T-helper 1 cell (primary cell): ENCODE measurements at places on chromosomes 1 and 21.

DNA sequence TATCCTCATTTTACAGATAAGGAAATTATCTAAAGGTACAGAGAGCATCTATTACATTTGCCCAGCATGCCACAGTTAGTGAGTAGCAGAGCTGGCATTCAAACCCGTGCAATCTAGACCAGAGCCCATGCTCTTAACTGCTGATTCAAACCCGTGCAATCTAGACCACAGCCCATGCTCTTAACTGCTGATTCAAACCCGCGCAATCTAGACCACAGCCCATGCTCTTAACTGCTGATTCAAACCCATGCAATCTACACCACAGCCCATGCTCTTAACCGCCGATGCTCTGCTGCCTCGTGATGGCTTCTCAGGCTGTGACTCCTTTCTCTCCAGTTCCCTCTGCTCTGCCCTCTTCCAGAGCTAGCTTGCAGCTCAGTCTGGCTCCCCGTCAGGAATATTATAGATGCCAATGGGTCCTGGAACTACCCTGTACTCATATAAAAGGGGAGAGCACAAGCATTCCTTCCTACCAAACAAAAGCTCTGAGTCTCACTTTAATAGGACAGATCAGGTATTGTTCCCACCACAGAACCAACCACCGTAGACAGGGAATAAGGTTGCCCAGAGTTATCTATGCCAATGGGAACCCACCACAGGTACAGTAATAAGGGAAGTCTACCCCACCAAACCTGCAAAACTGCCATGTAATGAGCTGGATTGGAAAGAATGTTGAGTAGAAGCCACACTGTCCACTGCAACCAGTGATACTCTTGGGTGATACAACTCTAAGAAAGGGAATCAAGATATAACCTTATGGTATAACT, 78.4 kb downstream of the SMYD3 start:
- DNase-seq, result no peak

DNA sequence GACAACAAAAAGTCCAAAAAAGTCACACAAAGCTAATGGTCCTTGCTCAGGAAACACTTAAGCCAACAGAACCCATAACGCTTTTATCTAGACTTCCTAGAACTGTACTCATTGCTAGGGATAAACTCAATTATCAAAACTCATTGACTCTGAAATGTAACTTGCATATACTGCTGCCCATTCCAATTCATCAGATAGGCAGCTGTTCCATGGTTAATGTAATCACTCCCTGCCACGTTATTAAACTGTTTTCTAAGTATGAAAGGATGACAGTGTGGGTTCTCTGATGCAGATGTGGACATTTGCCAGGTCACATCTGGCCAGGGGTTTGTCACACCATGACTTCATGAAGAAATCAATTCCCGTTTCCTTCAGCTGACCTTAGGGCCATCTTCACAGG, 30.3 kb upstream of the DNAJC11 start:
- DNase-seq, result no peak

DNA sequence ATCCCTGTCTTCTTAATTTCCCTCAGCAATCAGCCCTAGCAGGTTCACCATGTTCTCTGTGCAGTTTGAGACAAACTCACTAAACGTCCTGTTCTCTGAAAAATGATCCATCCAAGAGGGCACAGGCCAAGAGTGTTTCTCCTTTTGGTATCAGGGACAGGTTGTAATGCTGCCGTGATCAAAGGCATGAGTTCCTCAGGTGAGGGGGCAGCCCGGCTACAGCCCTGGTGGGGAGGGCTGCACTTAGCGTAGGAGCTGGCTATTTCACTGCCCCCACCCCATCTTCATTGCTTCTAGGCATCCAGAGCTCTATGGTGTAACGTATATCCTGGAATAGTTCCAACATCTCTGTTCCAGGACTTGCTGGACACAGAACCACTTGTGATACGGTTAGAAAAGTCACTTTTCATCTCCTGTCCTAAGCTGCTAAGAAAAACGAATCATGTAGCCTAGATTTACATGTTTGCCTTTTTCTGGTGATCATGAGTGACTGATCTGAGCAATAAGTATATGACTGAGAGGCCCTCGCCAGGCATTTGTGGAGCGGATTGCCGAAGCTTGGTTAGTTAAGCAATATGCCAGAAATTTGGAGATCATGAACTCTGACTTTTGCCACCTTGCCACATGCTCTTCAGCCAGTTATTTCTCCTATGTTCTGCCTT, 41.1 kb upstream of the SRP9 start:
- no peak for DNase-seq

GRCh38 chr21:26982767-26983166, 15.9 kb upstream of the ADAMTS5 start:
- no peak for DNase-seq

- DNase-seq, result no peak
These were observed 126.5 kb downstream of the ADSS2 start for GRCh38 chr1:244325056-244325758.

DNA sequence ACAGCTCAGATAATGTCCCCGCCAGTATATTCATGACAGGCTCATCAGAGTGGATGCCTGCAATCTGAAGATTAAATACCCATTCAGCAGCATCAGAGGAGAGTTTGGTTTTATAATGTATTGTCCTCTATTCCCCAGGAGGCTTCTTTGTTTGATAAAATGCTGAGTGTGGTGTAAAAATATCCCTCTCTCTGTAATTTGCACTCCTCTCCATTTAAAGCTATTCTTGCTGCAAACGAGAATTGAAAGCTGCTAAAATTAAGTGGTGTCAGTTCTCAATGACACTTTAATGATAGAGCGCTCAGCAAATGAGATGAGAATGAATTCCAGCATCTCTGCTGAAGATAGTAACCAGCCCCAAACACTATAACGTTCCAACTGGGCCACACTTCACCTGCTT, 205.7 kb upstream of the RRP15 start:
- no peak for DNase-seq

- no peak for DNase-seq
These were observed 13.9 kb downstream of the BTBD19 start for GRCh38 chr1:44822131-44822701.

DNA sequence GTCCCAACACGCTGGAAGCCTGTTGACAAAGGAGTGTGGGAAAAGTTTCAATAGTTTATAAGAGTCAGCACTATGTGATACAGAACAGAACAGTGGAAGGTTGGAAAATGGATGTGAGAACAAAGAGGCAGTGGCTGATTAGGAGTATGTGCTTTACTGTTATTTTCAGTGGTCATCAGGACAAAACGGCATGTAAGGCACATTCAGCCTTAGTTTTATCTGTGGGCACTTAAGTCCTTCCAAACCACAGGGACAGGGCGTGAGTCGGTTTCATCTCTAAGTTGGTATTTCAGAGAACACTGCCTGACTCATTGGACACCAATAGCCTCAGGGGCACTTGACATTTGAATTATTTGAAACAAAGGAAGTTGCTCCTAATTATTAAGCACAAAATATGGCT, 306.9 kb downstream of the ASTN1 start:
- no peak for DNase-seq

DNA sequence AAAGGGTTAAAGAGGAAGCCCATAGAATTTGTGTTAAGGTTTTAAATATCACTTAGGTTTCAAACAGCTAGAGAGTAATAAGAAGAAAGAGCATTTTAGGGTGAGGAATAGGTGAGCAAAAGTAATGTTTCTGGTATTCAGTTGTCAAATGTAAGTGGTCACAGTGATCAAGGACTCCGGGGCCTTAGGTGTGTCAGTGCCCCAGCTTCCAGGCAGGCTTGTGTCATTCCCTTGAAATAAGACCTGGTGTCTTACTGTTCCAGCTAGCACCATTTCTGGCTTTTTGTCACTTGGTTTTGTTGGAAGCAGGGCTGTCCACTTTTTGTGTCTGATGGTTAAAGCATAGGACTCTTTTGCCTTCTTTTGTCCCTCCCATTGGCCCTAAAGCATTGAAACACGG, 69.6 kb downstream of the DYRK1A start:
- no peak for DNase-seq

- DNase-seq, result no peak
These were observed 122.3 kb downstream of the ESRRG start for GRCh38 chr1:216600730-216601609.

GRCh38 chr1:12529640-12530174, 88.3 kb downstream of the DHRS3 start:
- no peak for DNase-seq

GRCh38 chr1:26067432-26067911, at the start of gene TRIM63:
Gene TRIM63 (minus strand): TSS chr1:26067630. CDS start chr1:26067494, 136 bp downstream.
- DNase-seq, result no peak

DNA sequence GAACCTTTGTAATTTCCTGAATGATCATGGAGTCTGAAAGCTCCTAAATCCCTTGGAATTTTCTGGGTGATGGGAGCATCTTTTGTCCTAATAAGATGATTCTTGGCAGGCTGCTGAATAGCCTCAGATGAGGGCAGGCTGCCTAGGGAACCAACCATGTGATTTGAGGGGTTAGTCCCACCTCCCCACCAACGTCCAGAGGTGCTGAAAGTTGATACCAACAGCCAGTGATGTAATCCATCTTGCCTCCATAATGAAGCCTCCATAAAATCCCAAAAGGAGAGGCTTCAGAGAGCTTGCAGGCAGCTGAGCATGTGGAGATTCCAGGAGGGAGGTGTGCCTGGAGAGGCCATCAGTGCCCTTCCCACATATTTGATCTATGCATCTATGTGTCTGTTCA, 43.7 kb downstream of the GTF2B start:
- DNase-seq, result no peak

DNA sequence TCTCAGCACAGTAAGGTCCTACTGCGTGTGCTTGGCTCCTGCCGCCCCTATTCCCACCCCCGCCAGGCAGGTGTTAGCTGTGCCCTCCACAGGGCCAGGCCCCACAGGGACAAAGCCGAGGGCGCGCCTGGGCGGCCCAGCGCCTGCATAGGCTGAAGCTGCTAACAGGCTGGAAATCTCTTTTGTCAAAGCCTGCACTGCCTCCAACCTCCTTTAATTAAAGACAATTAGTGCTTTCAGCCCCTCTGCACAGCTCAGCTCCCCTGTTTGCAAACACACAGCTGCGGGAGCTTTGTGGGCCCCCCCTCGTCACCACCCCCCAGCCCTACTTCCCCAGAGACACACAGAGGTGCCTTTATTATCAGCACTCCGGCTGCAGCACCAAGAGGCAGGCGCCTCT, 95.9 kb downstream of the EPHB2 start:
- DNase-seq, result no peak

- DNase-seq, result no peak
These were observed 11.3 kb downstream of the MFAP2 start for GRCh38 chr1:16969057-16969611.

- DNase-seq, result no peak
These were observed 6.3 kb upstream of the FOXD2 start for GRCh38 chr1:47431534-47431933.

GRCh38 chr1:8112611-8113261, 86.6 kb upstream of the ERRFI1 start:
- DNase-seq, result no peak

- DNase-seq, result no peak
These were observed 139.7 kb upstream of the ERRFI1 start for GRCh38 chr1:8165595-8166360.

GRCh38 chr1:38267037-38268036, 220.7 kb upstream of the POU3F1 start:
- DNase-seq, result no peak

DNA sequence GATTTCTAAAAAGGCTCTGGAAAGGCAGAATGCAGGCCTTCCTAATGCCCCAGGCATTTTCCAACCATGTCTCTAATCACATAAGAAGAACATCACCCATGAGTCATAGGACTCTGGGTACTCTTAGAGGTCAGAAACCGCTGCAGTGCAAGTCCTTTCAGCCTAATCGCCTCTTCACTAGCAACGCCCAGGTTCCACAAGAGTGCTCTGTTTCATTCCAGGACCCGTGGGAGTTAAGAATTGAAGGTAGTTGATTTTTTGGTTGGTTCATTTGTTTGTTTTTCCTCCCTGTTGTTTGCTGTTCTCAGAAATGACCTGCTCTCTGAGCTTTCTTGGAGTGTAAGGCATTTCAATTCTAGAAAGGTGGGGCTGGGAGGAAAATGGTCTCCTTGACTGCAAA, 123.2 kb downstream of the NR5A2 start:
- DNase-seq, result no peak

GRCh38 chr1:229563701-229564100, 5.2 kb upstream of the ABCB10 start:
- no peak for DNase-seq

- DNase-seq, result no peak
These were observed 1067.9 kb downstream of the TTLL7 start for GRCh38 chr1:82931006-82931405.

- peak; percentile 2 for DNase-seq
These were observed 801 bp upstream of the GORAB start for GRCh38 chr1:170530972-170531757.

DNA sequence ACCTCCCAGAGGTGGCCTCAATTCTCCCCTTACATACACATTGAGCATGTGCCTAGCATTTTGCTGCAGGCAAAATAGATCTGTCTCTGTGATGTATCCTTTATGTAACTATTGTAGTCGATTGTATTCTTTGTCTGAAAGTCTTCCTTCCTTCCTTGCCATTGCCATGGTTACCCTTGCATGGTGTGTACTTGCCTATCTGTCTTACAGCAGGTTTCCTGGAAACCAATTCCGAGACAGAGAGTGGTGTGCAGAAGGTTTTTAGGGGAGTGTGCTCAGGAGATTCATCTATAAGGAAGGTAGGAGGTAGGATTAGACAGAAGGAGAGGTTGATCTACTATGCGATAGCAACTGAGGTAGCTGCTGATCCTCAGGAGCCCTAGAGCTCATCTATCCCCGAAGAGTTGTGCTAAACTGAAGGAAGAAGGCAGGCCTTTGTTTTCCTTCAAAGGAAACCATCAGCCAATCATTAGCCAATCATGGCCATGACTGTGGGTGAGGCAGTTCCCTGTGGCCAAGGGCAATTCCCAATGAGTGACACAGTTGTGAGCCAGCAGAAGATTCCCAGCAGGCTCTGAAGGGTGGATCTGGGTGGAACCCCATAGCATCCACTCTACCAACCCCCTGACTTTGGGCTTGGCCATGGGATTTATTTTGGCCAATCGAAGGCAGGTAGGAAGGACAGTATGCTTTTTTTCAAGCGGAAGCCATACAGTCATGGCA, 15.0 kb downstream of the CITED4 start:
- DNase-seq, result no peak

DNA sequence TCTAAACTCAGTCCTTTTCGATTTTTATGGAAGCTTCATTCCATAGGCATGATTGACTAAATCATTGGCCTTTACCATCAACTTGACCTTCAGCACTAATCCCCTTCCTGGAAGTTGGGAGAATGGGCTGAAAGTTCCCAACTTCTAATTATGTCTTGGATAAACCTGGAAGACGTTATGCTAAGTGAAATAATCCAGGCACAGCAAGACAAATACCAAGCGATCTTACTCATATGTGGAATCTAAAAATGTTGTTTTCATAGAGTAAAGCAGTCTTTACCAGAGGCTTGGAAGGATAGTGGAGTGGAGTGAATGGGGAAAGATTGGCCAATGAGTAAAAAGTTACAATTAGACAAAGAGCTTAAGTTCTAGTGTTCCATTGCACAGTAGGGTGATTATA, 1453.2 kb downstream of the PLA2G4A start:
- no peak for DNase-seq
